Inflammatory macrophage treated with lipopolysaccharide for 1 hour (primary cell): ENCODE measurements at places on chromosomes 12 and 14.

GRCh38 chr14:23069413-23069806 lies 12.1 kb upstream of the CDH24 start:
- no peak for DNase-seq

- DNase-seq: peak; percentile 40
Measured at GRCh38 chr12:15584366-15585041, 204.7 kb downstream of the EPS8 start.

GRCh38 chr12:132161036-132161781 lies 17.0 kb downstream of the NOC4L start:
- peak; percentile 15 for DNase-seq

DNA sequence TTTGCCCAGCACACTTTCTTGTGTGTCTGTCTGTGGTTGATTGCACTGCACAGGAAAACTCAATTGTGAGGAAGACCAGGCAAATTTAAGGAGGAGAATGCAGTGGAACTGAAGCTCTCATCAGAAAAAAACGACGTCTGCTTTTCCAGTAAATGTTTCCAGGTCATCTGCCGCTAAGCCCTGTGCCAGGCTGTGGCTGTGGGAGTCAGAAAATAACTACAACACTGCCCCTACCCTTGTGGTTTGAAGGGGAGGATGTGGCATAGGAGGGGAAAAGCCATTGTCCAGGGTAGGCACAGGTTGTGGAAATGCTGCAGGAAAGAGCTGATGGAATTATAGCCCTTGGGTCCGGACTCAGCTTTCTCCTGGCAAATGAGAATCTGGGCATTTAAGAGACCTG lies 259.7 kb upstream of the TMEM132C start:
- no peak for DNase-seq

- DNase-seq: peak; percentile 80
Measured at GRCh38 chr14:104708606-104709268, 15.3 kb upstream of the ADSS1 start.

DNA sequence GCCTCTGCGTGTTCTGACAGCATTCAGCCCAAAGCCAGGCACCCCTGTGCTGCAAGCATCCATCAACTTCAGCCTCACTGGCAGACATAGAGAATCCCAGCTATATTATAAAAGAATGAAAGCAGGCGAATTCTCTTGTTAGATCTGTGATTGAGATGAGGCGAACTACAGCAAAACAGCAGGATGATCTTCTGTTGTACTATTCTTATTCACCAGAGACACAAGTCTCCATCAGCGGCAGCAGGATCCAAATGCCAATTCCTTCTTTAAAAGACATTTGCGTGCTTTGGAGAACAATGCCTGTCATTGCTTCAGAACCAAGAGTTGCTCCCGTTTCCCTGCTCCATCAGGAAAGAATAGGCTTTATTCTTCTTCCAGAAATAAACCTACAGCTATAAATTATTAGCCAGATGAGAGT lies 188.9 kb downstream of the SLC41A2 start:
- DNase-seq: no peak

DNA sequence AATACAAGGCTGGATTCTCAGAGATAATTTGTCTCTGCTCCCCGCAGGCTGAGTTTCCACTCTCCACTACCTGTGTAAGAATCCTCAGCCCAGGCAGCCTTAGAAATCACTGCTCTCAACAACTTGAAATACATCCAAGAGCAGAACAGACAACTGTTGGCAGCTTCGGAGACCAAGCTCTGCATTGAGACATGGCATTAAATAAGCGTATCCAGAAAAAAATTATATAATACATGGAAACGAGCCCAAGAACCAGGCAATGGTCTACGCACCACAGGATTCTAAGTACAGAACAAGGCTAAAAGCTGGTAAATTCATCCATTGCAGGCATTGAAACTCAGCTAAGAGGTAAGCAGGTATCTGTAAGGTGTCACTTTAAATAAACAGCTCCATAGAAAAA lies 165.5 kb upstream of the DIO3 start:
- no peak for DNase-seq

DNA sequence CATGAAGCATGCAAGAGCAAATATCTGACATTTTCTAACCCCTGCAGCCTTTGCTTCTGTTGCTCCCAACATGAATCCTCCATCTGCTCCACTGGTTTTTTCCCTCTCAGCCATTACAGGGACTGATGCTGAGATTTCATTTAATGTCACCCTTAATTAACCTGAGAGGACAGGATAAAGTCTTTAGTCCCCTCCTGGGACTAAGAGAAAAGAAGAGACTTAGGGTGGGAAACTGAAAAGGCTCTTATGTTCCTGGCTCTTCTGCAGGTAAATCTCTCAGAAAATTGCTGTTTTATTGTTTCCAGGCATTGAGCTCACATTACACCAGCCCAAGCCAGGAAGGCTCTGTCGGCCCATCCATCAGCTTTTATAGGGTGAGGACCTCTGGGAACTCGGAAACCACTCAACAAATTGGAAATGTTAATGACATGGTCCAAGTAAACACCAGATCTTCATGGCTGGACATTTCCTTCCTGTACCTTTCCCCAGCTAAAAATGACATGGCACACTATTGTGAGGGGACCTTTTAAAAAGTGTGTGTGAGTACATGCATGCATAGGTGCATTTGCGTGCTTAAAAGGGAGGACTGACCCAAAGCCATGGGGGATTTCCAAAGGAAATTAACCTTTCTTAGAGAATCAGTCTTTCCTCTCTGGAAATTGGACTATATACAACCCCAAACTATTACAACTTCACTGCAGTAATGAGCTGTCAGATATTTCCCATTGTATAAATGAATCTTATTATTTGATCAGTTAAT lies 408.1 kb upstream of the TMTC1 start:
- no peak for DNase-seq

GRCh38 chr14:93115821-93116675 lies at the start of gene ITPK1:
Gene ITPK1, minus strand, starts transcription at chr14:93115925. Its CDS starts 762 bp downstream, at chr14:93115163.
- DNase-seq: peak; percentile 68

- DNase-seq: peak; percentile 3
Measured at GRCh38 chr12:21989819-21990412, 48.7 kb upstream of the ABCC9 start.

- no peak for DNase-seq
Measured at GRCh38 chr14:23881282-23881681, 72.3 kb upstream of the DHRS4 start.

DNA sequence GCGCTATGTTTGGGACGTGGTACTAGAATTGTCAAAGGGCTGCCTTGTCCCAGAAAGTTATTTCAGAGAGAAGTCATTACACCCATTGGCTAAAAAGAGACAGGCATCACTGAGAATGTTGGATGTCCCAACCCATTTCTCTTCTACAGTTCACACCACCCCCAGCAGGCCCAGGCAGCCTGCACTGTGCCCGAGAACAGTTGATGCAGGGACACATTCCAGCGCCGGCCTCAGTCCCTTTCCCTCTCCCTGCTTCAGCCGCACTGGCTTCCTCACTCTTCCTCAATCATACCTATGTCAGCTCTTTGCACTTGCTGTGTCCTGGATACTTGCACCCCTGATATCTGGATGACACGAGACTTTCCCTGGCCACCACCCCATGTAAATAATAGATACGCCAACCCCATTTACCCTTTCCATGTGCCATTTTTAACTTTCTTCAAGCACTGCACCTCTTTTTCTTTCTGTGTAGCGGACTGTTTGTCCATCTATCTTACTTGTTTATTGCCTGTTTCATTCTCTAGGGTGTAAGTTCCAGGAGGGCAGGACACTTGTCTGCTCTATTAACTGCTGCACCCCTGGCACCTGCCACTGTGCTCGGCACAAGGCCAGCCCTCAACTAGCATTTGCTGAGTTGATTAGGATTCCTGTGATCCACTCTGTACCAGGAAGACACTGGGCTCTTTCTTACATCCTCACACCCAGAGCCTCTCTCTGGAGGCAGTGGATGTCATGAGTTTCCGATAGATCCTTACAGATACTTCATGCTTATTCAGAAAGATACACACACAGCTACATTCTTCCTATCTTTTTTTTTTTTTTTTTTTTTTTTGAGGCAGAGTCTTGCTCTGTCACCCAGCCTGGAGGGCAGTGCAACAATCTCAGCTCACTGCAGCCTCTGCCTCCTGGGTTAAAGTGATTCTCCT lies 76.6 kb upstream of the CEP83 start:
- no peak for DNase-seq

DNA sequence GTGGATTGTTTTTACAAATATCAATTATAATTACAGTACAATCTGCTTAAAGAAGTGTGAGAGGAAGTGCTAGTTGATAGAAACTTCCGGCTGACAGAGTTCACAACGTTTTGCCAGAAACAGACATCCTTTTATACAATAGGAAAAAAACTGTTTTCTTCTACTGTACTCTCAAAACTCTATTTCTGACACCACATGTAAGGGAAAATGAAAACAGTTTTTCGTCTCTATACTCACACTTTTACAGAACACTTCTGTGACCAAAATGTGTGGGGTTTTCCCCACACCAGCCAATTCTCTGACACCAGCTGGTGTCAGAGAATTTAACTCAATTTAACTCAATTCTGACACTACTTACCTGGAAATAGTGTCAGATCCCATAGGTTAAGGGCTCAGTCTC lies 24.2 kb upstream of the HIF1A start:
- DNase-seq: no peak

- DNase-seq: no peak
Measured at GRCh38 chr14:34113991-34114390, 163.1 kb upstream of the EGLN3 start.

DNA sequence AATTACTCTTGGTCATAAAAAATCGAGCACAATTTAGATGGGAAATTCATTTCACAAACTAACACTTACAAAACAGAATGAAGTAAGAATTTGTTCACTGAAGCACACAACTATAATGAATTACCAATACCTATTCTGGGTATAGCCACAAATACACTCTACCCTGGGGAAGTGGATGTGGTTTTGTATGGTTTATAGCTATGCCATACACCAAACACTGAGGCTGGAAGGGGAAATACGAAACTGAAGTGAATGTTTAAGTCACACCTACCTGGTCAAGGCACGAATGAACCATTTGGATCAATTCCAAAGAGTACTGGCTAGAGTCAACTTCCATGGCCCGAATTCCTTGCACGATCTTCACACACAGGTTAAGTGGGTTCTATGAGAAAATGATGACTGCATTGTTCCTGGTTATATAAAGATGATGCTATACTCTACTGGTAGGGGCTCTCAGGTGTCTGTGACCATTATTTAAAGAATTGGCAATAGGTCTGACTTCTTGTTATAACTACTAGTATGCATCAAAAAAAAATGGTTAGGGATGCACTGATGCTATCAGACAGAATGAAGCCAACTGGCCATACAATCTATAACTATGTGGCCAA lies 12.8 kb downstream of the NEK9 start:
- DNase-seq: no peak

GRCh38 chr12:11130999-11131398 lies 3.4 kb downstream of the TAS2R30 start:
- DNase-seq: no peak

GRCh38 chr12:89427508-89428156 lies 75.3 kb upstream of the DUSP6 start:
- peak; percentile 70 for DNase-seq

DNA sequence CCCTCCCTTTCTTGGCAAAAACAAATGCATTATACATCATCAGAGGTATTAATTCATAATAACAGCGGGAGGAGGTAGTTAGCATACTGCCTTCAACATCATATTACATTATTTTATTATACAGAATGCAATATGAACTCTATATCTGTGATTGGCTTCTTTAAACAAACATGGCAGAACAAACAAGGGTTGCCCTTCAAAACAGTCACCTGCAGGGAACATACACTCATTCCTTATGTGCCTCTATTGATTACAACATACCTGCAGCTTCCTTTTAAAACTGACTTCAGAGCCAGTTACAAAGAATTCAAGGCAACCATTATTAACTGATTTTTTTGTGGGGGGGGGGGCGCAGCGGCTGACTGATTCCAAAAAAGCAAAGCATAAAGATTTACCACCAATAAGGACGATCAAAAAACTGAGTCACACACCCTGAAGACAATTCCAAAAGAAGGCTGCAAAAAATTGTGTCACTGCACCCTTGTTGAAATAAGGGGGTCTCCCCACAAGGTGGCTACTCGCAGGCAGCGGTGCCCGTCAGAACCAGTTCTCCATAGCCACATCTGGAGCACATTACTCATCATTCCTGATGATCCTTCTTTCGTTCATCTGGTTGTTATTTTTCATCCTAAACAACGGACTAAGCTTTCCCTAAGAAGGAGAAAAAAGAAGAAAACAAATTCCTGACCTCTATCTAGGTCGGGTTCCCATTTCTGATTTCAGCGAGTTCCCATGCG lies 51.8 kb downstream of the SMUG1 start:
- no peak for DNase-seq

DNA sequence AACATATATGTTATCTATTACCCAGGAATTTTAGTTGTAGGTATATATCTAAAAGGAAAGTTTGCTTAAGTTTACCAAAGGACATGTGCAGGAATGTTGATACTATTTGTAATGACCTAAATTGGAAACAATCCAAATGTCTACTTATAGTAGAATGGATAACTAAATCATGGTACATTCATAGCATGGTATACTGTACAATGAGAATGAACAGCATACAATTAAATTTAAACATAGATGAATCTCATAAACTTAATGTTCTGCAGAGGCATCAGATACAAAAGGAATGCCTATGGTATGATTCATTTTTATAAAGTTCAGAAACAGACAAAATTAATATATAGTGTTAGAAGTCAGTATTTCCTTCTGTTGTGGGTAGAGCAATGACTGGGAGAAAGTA lies 135.4 kb downstream of the GPHN start:
- no peak for DNase-seq

DNA sequence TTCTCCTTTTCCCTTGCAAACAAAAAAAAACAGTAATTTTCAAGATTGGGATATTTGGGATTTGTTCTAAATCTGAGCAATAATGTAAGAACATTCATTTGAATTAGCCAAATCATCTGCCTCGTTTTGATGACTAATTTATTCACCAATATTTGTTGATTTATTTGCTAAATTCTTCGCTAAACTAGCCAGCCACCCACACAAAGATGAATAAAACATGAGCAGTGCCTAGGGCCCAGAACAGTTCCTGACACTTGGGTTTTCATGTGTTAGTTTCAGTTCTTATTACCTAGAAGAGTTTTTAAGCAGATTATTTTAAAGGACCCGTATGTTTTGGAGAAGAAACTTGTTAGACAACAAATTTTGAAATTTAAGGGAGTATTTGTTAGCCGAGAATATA lies 1.4 kb downstream of the ETNK1 start:
- DNase-seq: peak; percentile 58

DNA sequence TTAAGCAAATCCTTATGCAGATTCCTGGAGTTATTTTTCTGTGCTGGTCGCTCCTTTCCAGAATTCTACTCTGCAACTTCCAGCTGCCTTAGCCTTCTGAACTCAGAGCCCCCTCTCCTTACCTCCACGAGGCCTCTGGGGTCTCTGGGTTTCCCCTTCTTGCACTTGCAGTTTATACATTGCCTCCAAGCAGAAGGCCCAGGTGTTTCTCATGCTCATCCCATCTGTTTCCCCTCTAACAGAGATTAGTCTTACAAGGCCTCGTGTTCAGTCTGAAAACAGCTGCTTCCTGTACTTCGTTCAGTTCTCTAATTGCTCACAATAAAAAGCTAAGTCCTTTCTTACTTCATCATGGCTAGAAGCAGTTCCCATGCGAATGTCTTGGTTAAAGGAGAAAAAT lies 134.4 kb upstream of the FGD4 start:
- DNase-seq: no peak
